ENCODE measurements at places on chromosomes 1 and 21.

DNA sequence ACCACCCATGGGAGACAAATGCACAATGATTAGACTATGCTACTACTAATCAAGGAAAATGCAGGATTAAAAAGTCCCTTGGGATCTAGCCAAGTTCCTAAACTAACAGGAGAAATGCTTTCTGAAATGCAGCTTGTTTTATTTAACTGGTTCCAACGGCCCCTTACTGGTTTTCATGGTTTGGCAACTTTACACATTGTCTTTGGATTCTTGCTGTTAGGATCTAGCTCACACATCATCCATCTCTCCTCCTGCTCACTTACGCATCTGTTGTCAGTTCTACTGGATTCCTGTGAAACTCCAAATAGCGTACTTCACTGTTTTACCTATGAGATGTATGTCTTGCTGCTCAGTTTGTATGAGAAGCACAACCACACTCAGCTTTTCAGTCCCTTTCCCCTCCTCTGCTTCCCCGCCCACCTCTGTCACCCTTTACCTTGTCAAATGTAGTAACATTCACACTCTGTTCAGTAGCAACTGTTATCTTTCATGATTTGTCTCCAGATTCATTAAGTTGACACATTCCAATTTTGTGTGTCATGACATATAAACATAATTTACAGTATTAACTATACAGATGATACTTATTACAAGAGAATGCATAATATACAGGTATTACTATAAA is 130.1 kb downstream of the SIM2 start:
- no peak for DNase-seq

DNA sequence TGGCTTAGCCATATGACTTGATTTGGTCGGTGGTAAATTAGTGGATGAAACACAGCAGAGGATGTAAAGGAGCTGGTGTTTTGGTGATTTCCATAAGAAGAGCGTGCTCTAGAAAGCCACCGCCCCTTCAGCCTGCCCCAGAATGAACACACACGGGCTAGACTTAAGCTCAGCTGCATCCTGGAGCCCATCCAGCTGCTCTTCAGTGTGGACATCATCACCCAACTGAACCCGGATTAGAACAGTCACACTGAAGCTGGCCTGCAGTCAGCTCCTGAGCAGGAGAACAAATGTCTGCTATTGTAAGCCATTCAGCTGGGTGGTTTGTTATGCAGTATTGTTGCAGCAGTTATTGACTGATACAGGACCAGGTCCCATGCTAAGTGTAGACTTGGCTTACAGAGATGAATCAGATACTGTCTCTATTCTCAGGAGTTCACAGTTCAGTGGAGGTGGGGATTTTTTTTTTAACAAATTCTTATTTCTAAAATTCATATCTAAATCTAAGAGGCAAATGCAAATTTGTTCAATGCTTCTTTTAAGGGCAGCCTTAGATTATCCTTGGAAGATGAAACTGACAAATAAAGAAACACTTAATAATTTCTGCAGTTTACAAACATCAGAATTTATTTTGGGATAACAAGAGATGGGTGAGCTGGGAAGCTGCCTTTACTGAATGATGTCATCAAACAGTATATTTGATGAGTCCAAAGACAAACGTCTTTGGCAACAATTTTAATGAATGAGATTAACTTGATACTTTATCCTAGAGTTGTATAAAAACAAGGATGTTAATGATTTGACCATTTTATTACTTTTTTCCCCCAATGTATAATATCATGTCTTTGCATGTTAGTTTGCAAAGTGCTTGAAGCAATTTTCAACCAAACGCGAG is 251.2 kb downstream of the TRABD2B start:
- DNase-seq = no peak

GRCh38 chr1:207847116-207847515 is 63.8 kb downstream of the CD34 start:
- no peak for DNase-seq

GRCh38 chr1:22104865-22105437 is 37.9 kb downstream of the WNT4 start:
- DNase-seq = no peak

- DNase-seq = no peak
Observed at GRCh38 chr1:177309880-177310279, 139.1 kb downstream of the BRINP2 start.

DNA sequence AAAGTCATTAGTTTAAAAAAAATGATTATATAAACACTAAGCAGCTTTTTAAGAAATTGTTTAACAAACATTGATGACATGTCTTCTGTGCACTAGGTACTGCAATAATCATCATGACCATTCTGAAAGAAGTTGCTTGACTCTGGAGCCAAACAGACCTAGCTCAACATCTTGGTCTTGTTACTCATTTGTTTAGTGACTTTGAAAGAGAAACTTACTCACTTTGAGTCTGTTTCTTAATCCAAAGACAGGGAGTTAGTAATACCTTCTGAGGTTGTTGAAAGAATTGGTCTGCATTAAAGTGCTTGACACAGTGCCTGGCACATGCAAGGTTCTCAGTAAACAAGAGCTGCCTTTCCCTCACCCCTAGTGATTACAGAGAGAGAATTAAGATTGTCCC is 84.4 kb downstream of the SGIP1 start:
- DNase-seq = no peak

GRCh38 chr1:211336161-211336560 is 9.5 kb downstream of the TRAF5 start:
- no peak for DNase-seq

DNA sequence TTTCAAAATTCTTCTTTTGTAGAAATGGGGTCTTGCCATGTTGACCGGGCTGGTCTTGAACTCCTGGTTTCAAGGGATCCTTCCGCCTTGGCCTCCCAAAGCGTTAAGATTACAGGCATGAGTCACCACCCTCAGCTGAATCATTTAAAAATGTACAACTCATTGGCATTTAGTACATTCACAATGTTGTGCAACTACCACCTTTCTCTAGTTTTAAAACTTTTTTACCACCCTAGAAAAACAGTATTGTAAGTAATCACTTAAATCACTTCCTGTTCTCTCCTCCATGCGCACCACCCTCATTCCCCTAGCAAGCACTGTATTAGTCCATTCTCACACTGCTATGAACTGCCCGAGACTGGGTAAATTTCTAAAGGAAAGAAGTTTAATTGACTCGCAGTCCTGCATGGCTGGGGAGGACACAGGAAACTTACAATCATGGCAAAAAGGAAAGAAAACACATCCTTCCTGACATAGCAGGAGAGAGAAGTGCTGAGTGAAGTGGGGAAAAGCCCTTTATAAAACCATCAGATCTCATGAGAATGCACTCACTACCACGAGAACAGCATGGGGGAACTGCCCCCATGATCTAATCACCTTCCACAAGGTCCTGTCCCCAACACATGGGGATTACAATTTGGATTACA is 14.4 kb upstream of the THEM5 start:
- DNase-seq = no peak

- DNase-seq = no peak
Observed at GRCh38 chr1:54815086-54815876, 14.2 kb upstream of the TTC22 start.

DNA sequence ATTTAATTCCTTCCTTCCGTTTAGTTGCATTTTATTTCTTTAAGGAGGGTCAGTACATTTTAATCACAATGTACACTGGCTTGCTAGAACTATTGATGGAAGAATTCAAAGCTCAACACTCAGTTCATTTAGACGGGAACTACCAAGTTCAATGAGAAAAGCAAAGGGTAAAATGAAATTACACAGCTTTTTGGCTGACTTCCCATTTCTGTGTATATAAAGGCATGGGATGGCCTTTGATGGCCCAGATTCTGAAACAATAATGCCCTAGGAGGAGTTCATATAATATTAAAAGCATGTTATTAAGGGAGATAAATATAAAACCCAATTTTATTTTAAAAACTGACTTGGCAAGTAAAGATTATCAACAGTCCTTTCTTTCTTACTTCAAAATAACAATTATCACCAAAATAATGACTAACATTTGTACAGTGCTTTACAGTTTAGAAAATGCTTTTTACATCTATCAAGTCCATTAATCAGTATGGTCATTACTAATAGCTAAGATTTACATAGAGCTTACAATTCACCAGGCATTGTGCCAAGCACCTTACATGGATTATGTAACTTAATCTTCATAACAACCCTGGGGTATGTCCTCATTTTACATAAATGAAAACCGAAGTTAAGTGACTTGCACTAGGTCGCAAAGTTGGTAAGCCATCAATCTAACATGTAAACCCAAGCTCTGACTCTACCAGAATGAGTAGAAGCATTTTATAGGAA is 402.4 kb downstream of the OMA1 start:
- DNase-seq = no peak
